ENCODE measurements at places on chromosomes 16 and 17.

- no peak for DNase-seq
These were observed 99.7 kb downstream of the CHD9 start for GRCh38 chr16:53154513-53154912.

DNA sequence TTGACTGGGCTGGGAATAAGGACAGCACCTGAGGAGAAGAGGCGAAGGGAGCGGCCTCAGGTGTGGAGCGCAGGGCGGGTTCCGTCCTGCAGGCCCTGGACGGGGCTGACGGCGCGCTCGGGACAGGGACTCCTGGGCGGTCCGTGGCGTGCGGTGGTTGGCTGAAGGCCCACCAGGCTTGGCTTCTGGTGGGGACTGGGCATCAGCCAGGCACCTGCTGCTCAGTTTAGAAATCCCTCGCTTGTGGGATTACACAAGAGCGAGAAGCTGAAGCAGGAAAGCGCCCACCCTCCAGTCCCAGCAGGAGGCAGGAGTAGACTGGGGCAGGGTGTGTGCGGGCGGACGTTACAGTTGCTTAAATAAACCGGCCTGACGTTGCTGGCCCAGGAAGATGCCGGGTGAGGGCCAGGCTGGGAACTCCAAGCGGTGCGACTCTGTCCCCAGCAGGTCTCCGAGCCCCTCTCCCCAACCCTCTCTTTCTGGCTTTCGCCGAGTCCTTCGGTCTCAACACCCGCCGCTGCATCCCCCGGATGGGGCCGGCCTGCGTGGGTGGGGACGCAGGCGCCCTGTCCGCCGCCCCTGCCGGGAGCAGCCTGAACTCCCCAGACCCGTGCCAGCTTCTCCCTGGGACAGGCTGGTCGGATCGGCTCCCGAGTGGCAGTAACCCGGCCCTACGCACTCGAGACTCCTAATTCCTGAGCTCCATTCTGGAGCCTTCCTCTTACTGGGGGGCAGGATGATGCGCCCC is 639 bp downstream of the MIF4GD start:
- DNase-seq = peak; percentile 81

DNA sequence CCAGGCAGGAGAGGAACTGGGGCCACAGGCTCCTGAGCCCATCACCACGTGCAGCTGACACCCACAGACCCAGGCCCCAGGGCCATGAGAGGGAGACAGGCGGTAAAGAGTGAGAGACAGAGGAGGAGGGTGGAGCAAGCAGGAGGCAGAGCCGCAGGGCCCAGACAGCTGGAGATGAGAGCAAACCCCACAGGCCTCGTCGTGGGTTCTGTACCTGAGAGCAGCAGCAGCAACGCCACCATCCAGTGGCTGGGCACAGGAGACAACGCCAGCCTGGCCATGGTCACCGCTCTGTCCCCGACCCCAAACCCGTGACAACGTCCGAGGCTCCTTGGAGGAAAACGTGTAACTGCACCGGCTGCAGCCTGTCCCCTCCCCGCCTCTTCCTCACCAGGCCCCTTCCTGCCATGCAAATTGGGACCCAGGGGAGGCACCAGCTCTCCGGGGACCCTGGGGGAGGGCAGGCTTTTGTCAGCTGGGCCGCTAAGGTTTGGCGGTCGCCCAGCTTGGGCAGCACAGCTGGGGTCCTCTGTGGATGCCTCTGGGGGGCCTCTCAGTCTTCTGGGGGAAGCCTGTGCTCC is at the start of gene CD79B:
Gene CD79B, minus strand, starts transcription at position 351 of the 581 bp plus-strand sequence. Its CDS starts 70 bp downstream, at position 281.
- peak; percentile 88 for DNase-seq

- DNase-seq = peak; percentile 82
These were observed 43.5 kb downstream of the ST3GAL2 start for GRCh38 chr16:70395345-70395901.

DNA sequence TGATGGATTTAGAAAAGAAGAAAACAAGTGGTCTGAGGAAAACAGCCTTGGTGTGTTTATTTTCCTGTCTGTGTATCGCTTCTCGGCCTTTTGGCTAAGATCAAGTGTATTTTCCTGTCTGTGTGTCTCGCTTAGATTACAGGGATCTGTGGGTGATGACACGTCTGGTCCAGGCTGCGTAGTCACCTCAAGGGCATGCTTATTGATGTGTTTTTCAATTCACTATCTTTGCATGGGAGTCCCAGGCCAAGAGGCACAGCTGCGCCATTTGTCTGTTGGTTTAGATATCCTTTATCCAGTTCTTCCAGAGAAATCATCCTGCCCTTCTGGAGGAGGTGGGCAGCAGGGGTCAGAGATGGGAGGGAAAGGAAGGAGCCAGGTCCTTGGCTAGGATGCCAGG is 47.1 kb upstream of the STH start:
- DNase-seq = no peak

DNA sequence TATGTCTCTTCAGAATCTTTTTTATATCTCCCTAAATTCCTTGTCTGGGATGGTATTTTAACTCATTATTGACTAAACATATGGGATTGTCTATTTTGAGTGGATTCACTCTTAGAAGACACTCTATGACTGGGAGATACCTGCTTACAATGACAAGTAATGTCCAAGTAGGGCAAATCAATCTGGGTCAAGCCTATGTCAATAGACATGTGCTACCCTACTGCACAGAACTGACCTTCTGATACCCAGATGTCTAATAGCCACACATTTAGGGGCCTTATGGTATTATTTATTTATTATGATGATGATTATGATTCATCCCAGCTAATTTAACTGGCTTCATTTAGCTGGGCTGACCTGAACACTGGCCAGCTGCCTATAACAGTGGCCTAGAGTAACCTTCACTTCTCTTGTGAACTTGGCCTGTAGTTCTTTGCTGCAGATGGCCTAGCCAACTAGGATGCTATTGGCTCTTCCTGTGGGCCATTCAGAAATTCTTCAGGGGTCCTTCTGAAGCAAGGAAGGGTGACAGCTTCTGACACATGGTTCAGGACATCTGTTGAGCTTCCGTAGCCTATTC is 138.0 kb downstream of the ANKFN1 start:
- DNase-seq = no peak

DNA sequence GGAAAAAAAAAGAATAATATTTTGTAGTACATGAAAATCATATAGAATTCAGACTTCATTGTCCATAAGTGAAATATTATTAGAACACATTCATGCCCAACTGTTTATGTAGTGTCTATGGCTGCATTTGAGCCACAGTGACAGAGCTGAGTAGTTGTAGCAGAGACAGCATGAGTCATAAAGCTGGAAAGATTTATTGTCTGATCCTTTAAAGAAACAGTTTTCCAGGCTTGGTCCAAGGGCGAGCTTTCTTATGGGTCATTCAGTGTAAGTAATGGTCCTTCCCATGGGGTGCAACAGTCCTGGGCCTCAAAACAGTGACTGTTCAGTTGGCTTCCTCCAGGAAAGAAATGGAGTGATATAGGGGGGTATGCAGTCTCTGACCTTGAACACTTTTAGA is 260.2 kb downstream of the HS3ST4 start:
- no peak for DNase-seq

DNA sequence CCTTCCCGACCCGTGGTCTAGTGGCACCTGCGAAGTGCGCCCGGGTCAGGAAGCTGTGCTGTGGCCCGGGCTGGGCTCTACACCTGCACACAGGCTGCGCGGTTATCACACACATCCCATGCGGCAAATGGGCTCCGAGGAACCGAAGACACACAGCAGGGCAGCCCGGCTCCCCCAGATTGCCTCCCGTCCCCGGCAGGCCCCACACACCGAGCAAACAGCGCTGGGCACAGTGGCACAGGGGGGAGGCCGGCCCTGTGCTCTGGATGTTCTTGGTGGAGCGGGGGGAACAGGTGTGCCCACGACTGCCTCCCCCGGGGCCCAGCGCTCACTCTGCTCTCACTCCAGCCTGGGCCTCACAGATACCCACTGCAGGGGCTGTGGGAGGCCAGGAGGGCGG is 28.9 kb upstream of the PABPN1L start:
- no peak for DNase-seq

DNA sequence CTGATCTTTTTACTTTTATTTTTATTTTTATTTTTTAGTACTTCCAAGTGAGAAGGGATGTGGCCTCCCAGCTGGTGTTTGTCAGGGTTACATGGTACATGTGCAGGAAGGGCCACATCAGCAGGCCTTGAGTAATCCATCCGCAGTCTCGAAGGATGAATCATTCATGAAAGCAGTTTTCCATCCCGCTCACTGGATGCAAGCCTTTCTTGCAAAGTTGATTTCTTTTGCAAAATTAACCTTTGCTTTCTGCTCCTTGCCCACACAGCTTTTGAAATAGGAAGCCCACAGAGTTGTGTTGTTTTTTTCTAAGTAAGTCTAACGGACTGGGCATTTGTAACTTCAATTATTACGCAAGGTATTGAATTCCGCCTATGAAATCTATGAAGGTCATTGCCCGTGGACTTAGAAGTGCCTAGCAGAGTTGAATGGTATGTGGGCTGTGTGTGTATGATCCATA is 157.4 kb downstream of the PRKCA start:
- DNase-seq = no peak

GRCh38 chr17:32302037-32302436 is 36.4 kb downstream of the RHBDL3 start:
- no peak for DNase-seq

DNA sequence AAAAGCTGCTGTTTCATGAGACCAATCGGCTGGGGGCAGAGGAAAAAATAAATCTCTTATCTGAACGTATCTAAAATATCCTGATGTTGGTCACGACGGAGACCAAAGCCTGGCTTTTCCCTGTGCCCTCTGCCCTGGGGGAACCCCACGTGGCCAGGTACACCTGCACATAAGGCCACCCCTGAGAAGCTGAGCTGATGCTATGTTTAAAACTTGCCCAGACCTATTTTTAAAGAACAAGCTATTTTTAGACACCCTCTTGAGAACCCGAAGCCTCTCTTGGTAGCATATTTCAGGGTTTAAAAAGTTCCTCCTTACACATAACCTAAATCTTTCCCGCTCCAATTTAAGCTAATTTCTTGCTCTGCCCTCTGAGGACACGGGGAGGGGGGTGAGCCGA is 210.4 kb downstream of the GSG1L start:
- no peak for DNase-seq

GRCh38 chr17:75874323-75875181 is 3.8 kb downstream of the TRIM47 start:
- DNase-seq = no peak

DNA sequence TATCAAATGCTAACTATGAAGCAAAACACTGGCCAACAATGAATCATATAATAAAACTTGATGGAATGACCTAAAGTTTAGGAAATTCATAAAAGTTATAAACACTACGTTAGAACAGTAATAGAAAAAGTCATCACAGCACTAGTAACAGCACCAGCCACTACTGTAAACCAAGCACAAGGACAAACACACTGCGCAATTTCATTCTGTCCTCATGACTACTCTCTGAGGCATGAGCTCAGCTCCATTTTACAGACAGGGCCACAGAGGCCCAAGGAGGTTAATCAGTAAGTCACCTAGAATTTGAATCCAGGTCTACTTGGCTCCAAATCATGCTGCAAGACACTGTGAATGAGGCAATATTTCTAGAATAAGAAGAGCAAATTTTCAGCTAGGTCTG is 13.4 kb downstream of the EMC8 start:
- no peak for DNase-seq

GRCh38 chr17:60538726-60539125 is 12.7 kb upstream of the APPBP2 start:
- no peak for DNase-seq

GRCh38 chr16:54336631-54337204 is 50.1 kb upstream of the IRX3 start:
- DNase-seq = no peak

DNA sequence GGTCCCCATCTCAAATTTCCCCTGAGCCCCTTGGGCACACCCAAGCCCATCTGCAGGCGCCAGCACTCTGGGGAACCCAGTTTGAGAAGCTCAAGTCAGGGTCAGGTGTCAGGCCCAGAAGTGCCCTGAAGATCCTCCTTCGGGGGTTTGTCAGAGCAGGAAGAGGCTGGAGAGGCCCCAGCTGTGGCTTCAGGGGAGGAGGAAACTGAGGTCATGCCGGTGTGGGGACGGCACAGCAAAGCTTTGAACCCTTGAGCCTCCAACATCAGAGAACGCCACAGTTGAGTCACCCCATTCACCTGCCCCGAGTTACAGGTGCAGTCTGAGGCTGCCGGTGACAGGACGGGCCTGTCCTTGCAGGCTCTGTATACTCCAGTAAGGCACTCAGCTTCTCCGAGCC is 140.2 kb upstream of the CIBAR2 start:
- peak; percentile 34 for DNase-seq

DNA sequence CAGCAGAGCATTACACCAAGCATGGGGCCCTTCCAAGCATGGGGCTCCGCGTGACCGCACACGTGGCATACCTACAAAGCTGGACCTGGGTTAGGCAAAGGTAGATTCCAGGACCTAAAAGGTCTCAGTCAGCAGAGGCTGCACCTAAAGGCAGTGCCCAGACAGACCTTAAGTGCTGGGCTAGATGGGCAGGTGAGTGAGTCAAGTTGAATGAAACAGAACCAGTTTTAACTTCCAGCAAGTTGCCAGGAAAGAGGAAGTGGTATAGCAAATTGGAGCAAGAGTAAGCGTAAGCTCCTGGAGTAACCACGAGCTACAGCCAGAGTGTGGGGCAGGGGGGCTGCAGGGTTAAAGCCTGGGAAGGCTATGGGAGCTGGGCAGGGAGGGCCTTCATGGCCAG is 49.5 kb downstream of the SRCIN1 start:
- no peak for DNase-seq

DNA sequence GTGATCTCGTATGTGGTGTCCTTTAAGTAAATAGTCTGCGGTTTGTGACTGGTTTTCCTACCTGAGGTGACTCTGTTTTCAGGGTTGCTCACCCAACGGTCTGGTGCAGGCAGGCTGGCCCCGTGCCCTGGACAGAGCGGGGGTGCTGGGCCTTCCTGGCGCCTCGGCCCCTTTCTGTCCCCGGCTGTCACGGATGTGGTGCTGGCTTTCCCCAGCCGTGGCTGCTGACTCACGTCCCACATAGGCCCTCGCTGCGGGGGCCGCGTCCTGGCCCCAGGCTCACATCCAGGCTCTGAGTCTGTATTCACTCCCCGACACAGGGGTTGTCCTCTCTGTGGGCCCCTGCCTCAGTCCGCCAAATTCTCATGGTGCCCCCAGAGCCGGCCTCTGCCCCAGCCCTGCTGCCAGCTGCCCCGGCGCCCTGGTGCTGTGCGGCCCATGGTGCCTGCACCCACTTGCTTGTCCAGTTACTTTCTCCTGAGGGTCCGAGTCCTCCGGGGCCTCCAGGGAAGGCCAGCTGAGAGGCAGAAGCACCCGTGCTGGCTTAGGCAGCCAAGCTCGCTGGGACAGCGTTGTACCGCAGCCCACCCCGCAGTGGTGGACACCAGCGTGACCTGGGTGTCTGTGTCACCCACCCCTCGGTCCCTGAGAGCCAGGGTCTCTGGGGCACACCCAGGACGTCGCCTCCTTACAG is 5.9 kb downstream of the CHMP6 start:
- no peak for DNase-seq

GRCh38 chr17:32516940-32517701 is 30.3 kb downstream of the CDK5R1 start:
- DNase-seq = peak; percentile 73

GRCh38 chr16:16105646-16106045 is 117.6 kb downstream of the ABCC6 start:
- DNase-seq = no peak
